ENCODE measurements at places on chromosomes 1 and 21.

GRCh38 chr1:36522461-36523229 lies 39.9 kb upstream of the CSF3R start:
- DNase-seq: no peak

- DNase-seq: no peak
Measured at GRCh38 chr1:1187938-1188337, 14.3 kb downstream of the TTLL10 start.

DNA sequence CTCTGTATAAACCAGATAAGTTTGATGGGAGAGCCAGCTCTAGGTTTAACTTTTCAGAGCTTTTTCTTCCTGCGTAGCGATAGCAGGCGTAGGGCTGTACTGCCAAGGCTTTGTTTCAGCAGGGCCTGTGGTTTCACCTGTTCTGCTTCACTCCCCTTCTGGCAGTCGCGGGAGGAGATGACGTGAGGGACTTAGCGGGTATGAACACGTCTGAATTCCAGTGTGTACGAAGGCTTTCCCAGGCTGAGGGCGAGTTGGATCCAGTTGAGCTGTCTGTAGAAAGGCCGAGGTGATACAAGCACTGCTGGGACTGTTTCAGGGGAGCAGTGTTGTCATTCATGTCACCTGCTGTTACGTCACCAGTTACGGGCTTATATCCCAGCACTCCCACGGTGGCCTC lies 21.2 kb downstream of the PEX14 start:
- peak; percentile 52 for DNase-seq

GRCh38 chr1:98287626-98288025 lies 366.8 kb upstream of the DPYD start:
- no peak for DNase-seq

GRCh38 chr1:91120421-91120820 lies 98.6 kb upstream of the ZNF644 start:
- no peak for DNase-seq

- DNase-seq: no peak
Measured at GRCh38 chr1:165289556-165289955, 67.0 kb downstream of the LMX1A start.

GRCh38 chr1:8146257-8146855 lies 120.2 kb upstream of the ERRFI1 start:
- DNase-seq: no peak

GRCh38 chr21:36023092-36023480 lies 37.2 kb downstream of the SETD4 start:
- no peak for DNase-seq

DNA sequence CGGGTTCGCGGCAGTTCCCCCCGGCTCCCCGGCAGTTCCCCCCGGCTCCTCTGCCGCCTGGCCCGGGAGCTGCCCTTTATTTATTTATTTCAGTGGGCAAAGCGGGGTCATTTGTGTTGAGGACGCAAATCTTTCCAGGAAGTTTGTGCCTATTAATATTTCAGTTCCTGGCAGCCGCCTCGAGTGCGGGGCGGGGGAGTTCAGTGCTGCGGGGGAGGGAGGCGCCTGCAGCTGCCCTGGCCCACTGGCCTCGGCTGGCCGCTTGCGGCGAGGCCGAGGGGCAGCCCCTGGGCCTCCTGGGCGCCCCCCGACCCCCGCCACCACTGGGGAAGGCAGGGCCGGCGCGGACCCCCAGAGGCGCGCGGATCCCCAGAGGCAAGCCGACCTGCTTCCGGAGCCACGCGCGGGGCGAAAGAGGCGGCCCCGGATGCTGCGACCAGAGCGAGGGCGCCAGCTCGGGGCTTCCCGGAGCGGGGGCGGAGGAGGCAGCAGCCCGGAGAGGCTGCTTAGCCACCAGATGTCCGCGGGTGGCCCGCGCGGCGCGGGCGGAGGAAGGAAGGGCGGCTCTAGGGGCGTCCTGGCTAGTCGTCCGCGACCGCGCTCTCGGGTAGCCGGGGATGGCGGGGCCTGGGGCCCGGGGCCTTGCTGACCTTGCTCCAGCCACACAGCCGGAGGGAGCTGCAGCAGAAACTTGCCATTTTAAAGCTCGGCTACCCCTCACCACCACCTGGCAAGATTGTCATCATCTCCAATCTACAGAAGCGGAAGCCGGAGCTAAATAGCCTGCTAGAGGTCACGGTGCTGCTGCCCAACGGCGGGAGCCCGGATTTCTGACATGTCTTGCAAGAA lies 48.0 kb downstream of the H3-3A start:
- peak; percentile 44 for DNase-seq

DNA sequence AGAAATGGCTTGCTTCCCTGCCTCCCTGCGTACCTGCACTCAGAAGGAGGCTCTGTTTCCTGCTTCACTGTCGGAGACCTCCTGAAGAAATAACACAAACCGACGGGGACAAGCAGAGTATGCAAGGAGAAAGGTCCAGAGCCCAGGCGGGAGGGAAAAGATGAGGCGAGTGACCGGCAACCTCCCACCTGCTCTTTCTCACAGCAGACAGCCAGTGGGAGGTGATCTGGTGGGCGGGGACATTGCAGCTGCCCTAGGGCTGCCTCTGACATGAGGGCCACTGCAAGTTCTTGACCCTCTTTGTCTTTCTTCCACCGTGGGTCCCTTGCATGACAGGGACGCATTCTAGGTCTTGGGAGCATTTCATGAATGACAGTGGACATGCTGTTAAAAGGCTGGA lies 368.2 kb downstream of the CAMTA1 start:
- no peak for DNase-seq

DNA sequence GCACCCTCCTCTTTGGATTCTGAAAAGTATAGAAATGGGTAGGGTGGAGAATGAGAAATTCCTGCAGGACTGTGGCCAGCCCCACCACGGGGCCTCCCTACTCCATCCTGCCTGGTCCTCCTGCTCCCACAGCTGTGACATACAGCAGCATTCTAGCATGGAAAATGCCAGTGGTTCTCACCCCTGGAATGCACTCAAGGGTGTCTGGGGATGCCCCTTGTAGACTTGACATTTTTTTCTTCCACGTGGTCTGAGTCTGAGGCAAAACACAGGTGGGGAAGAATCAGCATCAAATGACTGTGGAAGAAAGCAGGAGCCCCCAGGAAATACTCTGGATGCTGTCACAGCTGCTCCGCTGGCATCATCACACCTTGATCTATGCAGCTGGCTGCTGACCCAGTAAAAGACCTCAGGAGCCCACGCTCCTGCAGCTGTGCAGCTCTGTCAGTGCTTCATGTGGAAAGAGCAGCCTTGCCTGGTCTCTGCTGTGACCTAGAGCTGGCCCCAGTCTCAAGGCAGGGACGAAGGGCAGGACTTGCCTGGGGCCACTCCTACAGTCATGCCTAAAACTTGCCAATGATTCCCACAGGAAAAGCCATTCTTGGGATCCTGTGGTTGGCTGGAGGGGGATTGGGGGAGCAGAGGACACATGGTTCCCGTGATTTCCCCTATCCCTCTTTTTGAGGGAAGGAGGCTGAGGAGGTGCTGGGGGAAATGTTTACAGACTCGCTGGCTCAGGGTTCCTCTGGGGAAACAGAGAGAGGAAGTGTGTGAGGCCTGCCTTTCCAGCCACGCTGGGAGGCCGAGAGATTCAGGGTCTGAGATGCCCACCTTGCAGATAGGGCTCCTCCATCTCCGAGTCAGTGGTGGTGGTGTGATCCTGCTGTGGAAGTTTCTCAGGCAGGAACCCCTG lies 10.8 kb upstream of the A3GALT2 start:
- no peak for DNase-seq

DNA sequence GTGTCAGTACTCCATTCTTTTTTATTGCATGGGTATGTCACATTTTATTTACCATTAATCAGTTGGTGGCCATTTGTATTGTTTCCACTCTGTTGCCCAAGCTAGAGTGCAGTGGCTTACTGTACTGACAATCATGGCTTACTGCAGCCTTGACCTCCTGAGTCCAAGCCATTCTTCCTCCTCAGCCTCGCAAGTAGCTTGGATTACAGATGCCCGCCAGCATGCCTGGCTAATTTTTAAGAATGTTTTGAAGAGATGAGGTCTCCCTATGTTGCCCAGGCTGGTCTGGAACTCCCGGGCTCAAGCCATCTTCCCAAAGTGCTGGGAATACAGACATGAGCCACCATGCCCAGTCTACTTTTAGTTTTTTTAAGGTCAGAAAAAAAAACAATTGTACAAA lies 813 bp upstream of the SFT2D2 start:
- no peak for DNase-seq

DNA sequence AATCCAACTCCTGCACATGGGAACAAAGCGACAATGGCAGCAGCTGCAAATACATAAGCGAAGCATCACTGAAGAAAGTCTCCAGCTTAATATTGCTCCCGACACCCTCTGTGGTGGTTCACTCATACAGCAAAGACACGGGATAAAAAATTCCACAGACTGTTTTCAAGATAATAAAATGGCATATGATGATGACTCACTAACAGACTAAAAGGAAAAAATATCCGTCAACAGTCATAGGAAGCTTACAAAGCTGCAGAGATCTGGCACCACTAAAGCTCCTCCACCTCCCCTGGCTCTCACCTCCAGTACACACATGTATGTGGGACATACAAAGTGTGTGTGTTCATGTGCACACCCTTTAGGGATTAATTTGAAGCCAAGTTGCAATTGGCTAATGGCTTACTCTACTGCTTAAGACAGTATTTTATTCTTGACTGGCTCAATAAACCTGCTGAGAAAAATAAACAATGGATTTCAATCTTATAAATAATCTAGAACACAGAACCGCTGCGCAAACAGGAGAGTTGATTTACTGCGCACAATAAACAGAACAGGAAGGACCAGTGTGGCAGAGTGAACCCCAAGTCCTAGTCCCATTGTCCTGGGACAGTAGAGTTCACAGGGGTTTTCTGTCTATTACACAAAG lies 94.4 kb downstream of the SLC45A1 start:
- no peak for DNase-seq

DNA sequence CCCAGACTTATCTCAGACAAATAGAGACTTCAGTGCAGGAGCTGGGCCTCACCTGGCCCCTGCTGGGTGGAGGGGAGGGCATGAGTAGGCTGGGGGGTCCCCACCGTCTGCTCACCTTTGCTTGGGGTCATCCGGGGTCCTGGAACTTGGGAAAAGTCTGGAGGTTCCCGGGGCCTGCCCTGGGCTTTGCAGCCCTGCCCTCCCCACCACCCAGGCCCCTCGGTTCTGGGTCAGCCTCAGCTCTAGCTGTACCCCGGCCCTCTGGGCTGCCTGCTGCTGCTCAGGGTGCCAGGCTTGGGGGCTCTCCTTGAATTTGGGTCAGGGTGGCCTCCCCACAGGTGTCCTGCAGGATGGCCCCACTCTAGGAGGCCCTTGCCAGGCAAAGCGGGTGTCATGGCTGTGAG lies 2.4 kb upstream of the TMEM52 start:
- DNase-seq: no peak

DNA sequence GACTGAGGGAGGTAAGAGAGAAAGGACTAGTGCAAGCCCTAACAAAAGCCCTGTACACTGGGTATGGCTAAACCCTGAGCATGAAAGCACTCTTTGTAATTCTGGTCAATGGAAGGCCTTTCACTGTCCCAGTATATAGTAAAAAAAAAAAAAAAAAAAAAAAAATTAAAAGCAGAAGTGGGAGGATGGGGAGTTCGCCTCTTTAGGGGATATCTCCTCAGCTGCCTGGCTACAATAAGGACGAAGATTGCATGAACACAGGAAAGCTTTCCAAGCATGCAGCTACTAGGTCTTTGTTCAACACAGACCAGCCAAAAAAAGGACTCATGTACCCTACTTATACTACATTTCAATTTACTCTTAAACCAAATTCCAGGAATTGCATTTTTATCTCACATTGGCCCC lies 59.1 kb downstream of the EIF4G3 start:
- no peak for DNase-seq

GRCh38 chr21:28617300-28617699 lies 375.4 kb downstream of the LTN1 start:
- DNase-seq: no peak

GRCh38 chr1:177411381-177411780 lies 240.6 kb downstream of the BRINP2 start:
- DNase-seq: no peak

DNA sequence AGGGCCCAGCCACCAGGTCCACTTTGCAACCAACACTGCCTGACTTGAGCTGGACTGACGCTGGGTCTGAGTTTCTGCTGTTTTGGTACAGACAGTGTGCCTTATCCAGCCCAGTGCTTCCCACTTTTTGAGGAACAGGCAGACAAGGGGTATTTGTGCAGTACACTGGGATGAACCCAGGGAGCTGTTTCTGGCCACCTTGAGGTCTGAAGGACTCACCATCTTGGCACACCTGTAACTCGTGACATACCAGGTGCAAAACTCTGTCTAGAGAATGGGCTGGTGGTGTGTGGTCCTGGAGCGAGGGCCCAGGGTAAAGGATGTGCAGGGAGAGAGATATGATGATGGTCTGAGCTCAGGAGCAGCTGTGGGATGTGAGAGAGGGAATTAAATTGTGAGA lies 148.6 kb downstream of the PCP4 start:
- DNase-seq: no peak

Data from T-cell (primary cell).